ENCODE measurements at places on chromosomes 6 and 20.

DNA sequence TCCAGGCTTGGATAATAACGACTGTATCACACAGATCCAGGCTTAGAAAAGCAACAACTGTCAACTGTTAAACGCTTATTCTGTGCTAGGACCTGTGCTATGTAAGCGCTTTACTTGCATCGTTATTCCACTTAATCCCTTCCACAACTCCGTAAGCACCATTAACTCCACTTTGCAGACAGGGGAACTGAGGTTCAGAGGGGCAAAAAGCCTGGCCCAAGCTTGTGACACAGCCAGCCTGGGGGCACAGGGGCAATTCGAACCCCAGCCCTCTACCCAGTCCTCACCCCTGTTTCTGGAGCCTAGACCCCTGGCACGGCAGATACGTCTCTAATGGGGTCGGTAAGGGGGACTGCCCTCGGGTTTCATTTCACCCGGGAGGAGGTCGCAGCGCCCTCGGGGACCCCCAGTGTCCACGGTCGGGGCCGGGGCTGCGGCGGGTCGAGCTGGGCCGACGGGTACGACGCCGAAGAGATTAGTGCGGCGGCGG is 411 bp downstream of the DSN1 start:
- DNase-seq = no peak

GRCh38 chr6:35280903-35281302 is 16.7 kb upstream of the DEF6 start:
- DNase-seq = no peak

GRCh38 chr6:147564556-147564955 is 56.1 kb downstream of the SAMD5 start:
- DNase-seq = no peak

DNA sequence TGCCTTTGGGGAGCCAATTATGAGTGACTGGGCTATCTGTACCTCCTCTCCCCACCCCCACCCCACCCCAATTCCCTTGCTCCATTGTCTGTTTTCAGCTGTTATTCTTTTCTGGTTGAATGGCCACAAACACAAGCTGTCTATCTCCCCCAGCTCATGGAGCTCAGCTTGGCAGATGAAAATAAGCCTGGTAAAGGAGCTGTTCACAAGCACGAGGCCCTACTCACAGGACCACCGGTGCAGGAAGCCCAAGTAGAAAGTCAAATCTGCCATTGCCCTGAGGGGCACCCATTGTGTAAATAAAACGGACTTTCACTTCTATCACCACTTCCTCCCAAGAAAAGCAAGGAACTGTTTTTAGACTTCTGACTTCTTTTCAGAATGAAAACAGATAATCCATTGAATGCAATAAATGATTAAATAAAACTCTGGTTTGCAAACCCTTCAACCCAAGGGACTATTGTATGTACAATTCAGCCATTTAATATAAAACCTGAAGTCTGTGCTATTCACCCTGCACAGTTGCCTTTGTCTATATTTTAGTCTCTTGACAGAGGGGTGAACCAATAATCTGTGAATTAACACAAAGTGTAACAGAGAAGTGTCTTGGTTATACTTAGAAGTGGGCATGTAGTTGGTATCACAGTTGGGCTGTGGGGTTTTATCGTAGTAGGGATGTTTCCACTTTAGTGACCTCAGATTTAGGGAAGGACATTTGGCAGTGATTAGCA is 27.7 kb downstream of the RIPOR2 start:
- no peak for DNase-seq

DNA sequence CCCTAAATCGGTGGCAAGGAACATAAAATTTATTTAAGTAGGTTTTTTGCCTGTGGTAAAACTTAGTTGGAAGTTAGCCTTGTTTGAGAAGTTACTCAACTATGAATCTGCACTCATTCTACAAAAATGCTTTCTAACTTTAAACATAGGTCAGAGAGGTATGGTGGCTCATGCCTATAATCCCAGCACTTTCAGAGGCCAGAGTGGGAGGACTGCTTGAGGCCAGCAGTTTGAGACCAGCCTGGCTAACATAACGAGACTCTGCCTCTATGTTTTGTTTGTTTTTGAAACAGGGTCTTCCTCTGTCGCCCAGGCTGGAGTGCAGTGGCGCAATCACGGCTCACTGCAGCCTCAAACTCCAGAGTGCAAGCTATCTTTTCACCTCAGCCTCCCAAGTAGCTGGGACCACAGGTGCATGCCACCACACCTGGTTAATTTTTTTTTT is 16.2 kb downstream of the USP49 start:
- no peak for DNase-seq

- DNase-seq = no peak
Measured at GRCh38 chr6:134714679-134715078, 235.2 kb downstream of the ALDH8A1 start.

GRCh38 chr6:16168858-16169257 is 40.0 kb downstream of the MYLIP start:
- DNase-seq = no peak

DNA sequence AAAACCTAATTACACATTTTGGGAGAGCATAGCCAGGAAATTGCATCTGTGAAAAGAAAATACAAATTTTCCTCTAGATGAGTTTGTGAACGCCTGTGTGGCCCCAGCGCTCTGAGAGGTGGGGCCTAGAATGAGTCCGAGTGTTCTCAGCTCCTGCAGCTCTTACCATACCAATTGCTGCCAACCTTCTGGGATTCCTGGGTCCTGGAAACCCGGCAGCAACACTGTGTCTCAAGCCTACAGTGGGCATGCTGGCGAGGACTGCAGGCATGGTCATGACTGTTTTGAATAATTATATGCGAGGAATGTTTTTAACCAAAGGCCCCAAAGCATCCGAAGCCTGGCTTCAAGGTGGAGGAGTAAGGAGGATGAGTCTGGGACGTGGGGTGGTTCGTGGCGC is 90.4 kb downstream of the SERAC1 start:
- DNase-seq = no peak

Measured in activated naive CD4-positive, alpha-beta T cell (primary cell).